NCI-H2029 (cell line): ENCODE measurements at places on chromosomes 2 and 18.

GRCh38 chr2:109402180-109402579 is 211.6 kb downstream of the SEPTIN10 start:
- DNase-seq, result no peak

GRCh38 chr18:45687621-45688020 is 36.4 kb upstream of the SLC14A1 start:
- no peak for DNase-seq

- no peak for DNase-seq
Observed at GRCh38 chr2:133867166-133867565, 298.9 kb upstream of the NCKAP5 start.

- DNase-seq, result no peak
Observed at GRCh38 chr18:10477121-10477862, 22.9 kb downstream of the APCDD1 start.

GRCh38 chr2:26126074-26126473 is 46.8 kb upstream of the GAREM2 start:
- DNase-seq, result no peak

DNA sequence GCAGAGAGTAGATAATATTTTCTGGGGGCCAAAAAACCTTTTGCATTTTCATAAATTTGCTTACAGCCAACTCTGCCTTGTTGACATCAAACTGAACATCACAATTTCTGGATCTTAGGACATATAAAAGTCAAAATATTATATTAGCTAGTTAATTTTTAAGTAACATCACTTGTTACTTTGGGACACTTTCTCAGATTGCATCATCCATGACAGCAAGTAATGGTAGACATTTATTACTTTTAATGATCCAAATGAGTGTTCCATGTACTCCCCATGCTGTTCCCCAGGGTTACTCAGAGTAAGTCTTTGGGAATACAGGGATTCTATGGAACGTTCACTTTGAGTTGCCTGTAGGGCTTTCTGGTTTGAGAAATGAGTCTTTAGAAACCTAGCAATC is 39.1 kb upstream of the CWC22 start:
- no peak for DNase-seq

GRCh38 chr18:36328385-36328858 is 30.9 kb downstream of the FHOD3 start:
- no peak for DNase-seq
